ENCODE measurements at places on chromosomes 4 and X. TPM values are rescaled to one million over a fixed set of nuclear protein-coding genes. Genes with fewer than 3 reads are reported as not detected.

LONRF3 gene
- total RNA-seq: 0.65 TPM

NSUN7 gene
- 0.73 TPM for total RNA-seq

ERAS gene
- 0.36 TPM for total RNA-seq

NPY1R gene
- not detected for total RNA-seq

KIAA1210 gene
- 0.12 TPM for total RNA-seq

UGT2B17 gene
- not detected for total RNA-seq

CETN2 gene
- 44.4 TPM for total RNA-seq

GYG2 gene
- 0.61 TPM for total RNA-seq

LRRC66 gene
- 0.36 TPM for total RNA-seq

MAGED4B gene
- 78.0 TPM for total RNA-seq

Data from hair follicle dermal papilla cell (primary cell).